ENCODE measurements at places on chromosomes 2 and 18.

DNA sequence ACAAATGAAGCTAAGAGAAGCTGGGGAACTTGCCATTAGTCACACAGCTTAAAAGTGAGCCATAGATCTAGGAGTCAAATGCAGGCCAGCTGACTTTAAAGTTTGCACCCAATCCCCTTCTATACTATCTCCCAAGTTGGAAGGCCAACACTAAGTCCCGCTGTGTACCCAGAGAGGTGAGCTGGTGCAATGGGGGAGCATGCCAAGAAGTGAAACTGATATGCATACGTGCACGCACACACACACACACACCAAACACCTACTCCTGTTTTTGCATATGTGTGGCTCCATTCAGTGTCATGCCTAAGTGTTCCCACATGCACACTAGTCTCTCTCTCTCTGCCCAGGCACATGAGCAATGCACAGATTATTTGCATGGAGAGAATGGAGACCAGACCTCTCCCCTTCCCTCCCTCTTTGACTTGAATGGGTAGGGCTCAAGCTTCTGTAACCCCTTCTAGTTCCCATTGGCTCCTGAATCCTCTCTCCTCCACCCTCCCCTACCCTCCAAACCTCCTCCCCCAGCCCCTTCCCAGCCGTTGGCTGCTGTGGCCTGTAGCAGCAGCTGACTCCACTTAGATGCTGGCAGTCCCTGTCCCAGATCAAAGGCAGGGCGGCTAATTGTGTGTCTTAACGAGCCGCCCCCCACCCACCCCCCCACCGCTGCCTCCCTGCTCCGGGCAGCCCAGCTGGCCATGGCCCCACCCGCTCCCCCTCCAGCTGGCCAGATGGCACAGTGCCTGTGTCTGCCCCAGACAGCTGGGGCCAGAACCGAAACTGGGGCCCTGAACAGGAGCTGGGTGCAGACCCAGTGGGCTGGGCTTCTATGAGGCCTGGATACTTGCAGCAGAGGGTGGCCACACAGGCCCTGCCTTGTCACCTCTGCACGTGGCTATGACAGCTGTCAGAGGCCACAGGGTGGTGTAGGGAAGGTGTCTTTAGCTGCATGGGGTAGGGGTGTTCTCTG lies 5.6 kb downstream of the WNT10A start:
- no peak for DNase-seq

DNA sequence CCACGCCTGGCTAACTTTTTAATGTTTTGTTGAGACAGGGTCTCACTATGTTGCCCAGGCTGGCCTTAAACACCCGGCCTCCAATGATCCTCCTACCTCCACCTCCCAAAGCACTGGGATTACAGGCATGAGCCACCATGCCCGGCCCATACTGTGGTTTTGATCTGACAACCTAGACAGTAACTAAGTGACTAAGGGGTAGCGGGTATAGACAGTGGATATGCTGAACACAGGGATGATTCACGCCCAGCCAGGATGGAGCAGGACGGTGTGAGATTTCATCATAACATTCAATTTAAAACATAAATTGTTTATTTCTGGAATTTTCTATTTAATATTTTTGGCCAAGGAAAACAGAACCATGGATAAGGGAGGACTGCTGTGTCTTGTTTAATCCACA lies 36.0 kb upstream of the YPEL5 start:
- no peak for DNase-seq

- DNase-seq = no peak
Measured at GRCh38 chr2:232929303-232930058, 59.4 kb downstream of the SNORC start.

DNA sequence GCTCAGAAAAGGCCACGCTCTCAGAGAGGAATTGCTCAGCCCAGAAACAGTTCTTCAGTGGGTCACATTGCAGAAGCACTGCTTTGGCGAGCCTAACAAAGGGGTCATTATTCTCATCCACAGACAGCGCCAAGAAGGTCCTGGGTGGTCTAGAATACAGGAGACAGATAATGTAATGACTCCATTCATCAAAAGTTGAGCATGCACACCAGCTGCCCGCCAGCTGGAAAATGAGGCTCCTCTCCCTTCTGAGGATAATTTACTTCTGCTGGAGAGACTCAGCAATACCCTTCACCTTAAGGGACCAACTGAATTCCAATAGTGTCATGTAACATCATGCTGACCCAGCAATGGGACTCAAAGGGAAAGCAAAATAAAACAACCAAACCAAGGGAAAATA lies 79.9 kb downstream of the TRIB2 start:
- DNase-seq = no peak

DNA sequence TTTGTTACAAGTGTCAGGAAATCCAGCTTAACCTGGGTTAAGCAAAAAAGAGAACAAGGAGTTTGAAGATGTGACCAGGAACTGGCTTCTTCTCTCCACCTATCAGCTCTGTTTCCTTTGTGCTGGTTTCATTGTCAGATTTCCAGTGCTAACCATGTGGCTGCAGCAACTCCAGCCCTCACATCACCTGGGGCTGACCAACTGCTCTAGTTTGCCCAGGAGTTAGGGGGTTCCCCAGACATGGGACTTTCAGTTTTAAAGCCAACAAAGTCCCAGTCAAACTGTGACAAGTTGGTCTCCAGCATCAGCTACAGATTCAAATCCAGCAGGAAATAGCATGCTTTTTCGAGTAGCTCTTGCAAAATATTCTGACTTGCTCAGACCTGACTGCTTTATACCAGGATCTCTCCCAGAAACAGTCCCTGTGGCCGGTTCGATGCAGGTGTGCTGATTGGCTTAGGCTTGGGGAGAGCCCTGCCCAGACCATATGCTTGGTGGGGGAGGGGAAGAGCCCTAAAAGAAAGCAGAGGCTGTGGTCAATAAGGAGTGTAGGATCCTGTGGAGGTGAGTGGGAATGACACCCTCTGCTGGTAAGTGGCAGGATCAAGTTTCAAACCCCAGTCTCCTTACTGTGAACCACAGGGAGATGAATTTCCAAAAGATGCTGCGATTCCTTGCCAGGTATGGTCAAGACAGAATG lies 49.5 kb downstream of the KCNE4 start:
- no peak for DNase-seq

DNA sequence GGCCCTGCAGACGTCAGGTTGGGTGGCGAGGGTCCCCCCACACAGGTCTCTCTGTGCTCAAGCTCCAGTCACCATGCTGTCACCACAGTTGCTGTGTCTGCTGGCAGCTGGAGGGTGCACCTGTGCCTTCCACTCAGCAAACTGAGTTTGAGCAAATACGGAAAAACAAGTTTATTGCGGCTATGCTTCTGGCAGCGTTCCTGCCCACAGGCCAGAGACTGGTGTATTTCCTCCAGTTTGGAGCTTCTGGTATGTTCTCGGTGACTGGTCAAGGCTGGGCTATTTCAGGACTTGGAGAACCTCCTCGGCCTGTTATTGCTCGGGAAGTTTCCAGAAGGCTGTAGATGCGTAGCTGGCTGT lies 132.6 kb downstream of the SEPTIN10 start:
- DNase-seq = no peak

All from activated naive CD4-positive, alpha-beta T cell (primary cell).